ENCODE measurements at places on chromosomes 2 and 18. TPM values are rescaled to one million over a fixed set of nuclear protein-coding genes. Genes with fewer than 3 reads are reported as not detected.

The CFAP221 gene
- total RNA-seq: not detected

The ANKRD53 gene
- not detected for total RNA-seq

The TUBB8B gene
- not detected for total RNA-seq

DNA sequence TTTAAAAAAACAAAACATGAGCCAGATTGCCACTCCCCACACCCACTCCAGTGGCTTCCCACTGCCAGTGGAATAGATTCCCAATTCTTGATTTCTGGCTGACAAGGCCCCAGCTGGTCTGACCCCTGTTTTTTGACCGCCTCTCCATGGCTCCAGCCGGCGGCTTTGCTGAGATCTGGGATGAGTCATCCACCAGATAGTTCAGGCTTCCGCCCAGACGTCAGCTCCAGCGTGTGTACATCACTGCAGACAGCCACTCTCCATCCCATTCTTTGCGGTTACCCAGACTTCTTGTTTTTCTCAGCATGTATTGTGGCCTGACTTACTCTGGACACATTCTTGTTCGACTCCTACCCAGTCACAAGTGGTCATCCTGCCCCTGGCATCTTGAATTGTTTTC is 227.9 kb downstream of the GBX2 start:
- no peaks in the 10 kb centered on the region for H3K4me1 ChIP-seq
- no peaks in the 10 kb centered on the region for H3K27me3 ChIP-seq
- no peak overlapping the region for H3K27ac ChIP-seq
- DNase-seq: no peak

DNA sequence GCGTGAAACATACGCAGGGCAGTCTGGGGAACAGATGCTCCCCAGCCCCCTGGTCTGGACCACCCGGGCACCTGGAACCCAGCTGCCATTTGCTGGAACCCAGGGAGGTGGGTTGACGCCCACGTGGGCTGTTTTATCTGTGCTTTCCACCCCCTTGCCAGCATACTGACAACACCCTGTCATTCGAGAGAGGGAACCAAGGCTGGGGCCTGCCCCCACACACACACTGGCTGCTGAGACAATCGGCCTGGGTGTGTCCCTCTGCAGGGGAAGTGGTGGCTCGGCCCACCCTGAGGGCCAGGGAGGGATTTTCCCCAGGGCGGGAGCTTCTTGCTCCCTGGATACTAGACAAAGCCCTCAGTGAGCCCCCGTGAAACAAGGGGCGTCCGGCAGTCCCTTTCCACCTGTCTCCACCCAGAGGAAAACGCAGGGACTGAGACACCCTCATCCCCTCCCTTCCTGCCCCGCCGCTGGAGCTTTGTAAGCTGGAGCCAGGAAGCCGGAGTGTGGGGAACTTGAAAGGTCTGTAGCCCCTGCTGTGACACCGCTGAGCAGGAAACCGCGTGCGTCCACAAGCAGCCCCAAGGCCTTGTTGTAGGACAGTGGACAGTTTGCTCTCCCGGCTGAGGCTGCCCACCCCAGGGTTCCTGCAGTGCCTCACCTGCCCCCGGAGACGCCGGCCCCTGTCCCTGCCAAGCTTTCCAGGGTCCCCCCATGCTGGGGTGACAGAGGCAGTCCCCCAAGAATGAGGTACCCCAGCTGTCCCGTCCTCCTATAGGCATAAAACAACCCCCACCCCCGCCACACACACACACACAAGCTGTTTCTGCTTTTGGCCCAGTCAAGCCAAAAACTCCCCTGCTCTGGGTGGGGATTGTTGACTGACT is 14.1 kb upstream of the KLF11 start:
- H3K36me3 ChIP-seq: no peaks in the 10 kb centered on the region
- no peaks in the 10 kb centered on the region for H3K27me3 ChIP-seq
- DNase-seq: peak; percentile 38
- peak overlapping the region; percentile 31 for H3K4me3 ChIP-seq
- H3K4me1 ChIP-seq: peaks cover 23% of the 10 kb centered on the region
- H3K27ac ChIP-seq: peak overlapping the region; percentile 4
